Activated CD4-positive, alpha-beta T cell treated with anti-CD3 and anti-CD28 coated beads, Interleukin-2, amount 50 U/mL, for 24 hours (primary cell): ENCODE measurements at places on chromosomes 7 and 10.

- no peak for DNase-seq
These were observed 249.1 kb downstream of the KCND2 start for GRCh38 chr7:120521761-120522737.

DNA sequence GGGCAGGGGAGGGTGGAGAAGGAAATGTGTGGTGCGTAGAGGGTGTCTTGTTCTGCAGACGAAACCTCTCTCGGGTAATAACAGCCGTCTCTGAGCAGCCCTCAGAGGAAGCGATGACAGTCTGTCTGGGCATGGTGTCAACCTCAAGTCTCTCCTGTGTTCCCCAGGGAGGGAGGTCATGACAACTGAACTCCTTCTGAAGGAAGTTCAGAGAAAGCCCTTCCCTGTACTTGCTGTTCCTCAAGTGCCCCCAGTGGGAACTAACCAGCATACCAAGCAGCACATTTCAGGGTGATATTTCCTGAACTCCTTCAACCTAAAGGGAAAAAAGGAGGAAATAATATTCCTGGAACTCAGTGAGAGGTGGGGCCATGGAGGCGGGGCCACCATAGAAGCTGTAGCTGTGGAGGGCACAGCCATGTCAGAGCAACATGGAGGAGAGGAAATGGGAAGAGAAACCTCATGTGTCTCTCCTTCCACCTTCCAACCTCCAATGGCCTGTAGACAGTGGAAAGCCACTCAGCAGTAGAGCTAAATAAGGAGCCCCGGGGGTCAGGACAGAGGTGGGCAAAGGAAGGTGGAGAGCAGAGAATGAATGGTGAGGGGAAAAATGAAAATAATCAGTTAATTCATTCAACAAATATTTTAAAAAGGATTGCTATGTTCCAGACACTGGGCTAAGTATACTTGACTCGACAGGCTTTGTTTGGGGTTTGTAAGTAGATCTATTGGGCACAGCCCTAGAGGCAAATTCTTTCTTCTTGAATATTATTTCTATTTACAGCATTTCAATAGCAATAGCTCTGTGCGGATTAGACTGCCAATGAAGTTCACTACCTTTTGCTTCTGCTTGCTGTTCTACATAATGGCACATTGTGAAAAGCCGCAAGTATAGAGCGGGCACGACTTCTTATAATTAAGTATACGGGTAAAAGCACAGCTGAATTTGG lies 61.0 kb upstream of the AOAH start:
- no peak for DNase-seq

GRCh38 chr10:125128397-125129075 lies 31.8 kb downstream of the CTBP2 start:
- no peak for DNase-seq

DNA sequence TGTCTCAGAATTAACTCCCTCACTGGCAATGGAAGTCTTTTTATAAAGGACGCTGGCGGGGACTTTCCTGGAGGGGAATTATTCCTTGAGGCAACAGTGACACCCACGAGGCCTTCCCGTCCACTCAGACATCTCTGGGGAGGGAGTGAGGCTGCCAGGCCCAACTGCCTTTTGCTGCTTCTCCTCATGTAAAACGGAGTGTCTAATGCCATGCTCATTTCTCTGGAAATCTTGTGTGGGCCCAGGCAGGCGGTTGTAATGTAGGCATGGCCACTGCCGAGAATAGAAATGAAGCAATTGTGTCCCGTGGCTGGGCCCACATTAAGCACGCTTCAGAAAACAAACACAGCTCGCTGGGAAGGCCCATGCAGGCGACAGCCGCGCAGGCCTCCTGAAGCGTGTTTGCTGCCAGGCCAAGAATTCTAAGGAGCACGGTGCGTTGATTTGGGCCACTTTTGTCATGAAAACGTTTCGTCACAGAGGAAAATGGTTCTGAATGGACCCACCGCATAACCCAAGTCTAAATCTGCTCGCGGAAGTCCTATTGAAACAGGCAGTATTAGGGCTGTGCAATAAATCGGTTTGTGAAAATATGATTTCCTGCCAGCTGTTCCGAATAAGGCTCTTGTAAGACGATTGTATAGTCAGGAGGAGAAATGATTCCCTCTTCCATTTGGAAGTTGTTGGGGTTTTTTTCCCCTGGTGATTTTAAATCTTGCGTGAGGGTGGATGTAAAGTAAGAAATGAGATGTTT lies 104.2 kb upstream of the CHST15 start:
- no peak for DNase-seq

DNA sequence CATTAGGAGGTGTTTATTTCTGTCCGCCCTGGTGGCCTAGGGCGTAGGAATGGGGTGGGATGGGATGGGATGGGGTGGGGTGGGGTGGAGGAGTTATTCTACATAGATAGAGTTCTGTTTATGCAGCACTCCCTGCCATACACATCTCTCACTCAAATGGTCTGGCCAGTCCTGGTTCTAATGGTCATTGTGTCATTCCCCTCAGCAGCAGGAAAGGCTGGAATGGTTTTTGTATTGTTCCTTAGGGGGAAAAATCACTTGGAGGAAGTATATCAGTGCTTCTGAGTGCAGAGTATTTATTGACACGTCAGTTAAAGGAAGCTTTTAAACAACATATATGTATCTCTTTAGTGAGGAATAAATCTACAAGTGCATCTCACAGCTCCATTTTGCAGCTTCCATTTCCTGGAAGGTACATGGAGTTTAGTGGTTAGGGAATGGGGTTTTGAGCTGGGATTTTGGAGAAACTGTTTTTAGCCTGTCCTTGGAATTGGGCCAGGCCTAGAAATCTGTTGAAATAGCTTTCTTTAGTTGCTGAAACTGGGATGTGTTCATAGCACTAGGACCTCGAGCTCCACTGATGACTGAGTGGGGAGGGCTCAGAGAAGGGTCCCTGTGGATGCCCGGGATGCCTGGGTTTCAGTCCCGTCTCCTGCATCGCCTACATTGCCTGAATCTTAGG lies 8.3 kb downstream of the TSPAN14 start:
- DNase-seq: no peak

DNA sequence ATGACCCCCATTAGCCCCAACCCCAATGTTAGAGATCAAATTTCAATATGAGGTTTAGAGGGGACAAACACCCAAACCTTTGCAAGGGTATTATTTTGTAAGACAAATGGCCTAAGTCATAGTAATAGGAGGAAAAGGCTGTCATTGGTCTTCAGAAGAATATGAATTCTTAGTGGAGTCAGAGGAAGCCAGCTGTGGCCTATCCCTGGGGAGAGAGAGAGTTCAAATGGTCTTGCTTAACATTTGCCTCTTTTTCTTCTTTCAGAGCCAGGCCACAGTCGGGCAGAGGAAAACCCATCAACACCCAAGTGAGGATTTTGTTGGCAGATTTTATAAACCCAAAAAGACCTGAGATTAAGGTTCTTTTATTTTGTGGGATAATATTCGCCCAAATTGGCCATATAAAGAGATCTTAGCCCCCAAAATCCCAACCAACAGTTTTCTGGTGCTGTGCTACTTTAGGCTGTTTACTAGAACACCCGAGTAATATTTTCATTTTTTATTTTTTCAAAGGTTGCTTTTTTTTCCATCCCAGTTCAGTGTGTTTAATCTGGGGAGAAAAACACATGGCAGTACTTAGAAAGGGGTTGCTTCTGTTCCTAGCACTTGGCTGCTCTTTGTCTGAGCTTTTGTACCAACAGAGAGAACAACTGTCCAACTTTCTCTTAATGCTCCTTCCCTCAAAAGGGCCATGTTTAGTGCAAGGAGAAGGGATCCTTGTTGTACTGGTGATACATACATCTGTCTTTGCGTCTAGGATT lies 26.8 kb upstream of the ARMC3 start:
- no peak for DNase-seq

DNA sequence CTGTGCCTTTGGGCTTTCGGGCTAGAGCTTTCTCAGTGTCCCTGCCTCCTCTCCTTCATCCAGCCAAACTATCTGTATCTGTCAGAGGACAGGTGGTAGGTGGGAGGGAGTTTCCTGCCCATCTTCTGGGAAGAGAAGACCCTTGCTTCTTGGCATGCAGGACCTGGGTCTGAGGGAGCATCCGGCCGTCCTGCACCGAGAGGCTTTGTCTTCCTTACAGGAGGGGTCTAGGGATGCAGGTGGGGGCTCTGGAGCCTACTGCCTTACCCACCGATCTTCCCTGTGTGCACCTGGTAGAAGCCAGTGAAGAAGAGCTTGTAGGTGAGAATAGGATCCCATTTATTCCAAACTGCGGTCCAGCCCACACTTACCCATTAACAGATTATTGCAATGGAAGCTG lies 5.8 kb upstream of the KLF6 start:
- no peak for DNase-seq

- no peak for DNase-seq
These were observed 139.3 kb downstream of the PPP1R9A start for GRCh38 chr7:95046494-95047240.

GRCh38 chr10:63227207-63227895 lies 94.2 kb downstream of the NRBF2 start:
- no peak for DNase-seq

- no peak for DNase-seq
These were observed 58.3 kb downstream of the INPP5A start for GRCh38 chr10:132595854-132596253.

DNA sequence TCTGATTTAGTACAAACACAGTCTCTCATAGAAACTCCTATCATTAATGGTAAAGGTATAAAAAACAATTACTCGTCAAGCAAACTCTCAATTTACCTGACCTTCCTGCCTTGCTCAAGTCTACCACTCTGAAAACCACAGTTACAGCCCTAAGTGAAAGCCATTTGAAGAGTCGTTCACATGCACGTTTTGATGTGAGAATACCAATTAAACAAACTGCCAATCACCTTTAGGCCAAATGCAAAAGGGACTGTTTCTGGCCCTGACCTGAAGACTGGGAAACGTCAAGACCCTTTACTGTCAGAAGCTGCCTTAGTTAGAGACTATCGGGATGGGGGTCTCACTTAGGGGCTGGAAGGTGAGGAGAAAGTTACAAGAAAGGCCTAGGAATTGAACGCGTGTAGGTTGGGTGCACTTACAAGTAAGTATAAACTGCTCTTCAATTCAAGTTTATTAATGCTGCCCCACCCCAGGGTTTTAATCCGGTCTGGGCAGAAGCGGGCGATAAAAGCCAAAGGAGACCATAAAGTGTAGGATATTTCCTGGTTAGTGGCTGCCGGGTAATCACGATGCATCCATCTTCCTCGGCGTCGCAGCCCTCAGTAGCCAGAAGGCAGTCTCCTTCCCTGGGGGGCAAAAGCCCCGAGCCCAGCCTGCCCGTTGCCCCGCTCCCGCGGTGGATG lies 935 bp downstream of the TM9SF3 start:
- DNase-seq: no peak

DNA sequence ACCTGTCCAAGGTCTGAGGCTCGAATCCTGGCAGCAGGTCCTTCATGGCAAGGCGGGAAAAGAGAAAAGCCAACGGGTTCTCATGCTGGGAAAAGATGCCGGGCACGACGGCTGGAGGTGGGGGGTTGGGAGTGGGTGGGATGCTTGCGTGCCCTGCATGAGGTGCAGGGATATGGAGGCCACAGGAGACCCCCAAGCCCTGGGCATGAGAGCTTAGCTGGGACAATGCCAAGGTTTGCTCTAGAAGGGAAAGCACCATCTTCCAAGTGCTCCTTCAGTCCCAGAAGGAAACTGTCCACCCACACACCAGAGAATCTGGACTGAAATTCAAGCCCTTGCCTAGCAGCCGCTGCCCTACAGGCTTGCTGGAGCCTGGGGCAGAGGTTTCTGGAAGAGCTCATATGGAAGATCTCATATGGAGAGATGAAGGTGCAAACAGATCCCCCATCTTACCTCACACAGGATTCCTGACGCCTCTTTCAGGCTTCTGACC lies 64.3 kb downstream of the ZRANB1 start:
- DNase-seq: no peak

GRCh38 chr7:84786073-84786472 lies 400.8 kb downstream of the SEMA3D start:
- DNase-seq: no peak

GRCh38 chr10:1687623-1688150 lies 49.6 kb downstream of the ADARB2 start:
- no peak for DNase-seq

GRCh38 chr10:71243756-71244395 lies 31.5 kb downstream of the UNC5B start:
- no peak for DNase-seq

DNA sequence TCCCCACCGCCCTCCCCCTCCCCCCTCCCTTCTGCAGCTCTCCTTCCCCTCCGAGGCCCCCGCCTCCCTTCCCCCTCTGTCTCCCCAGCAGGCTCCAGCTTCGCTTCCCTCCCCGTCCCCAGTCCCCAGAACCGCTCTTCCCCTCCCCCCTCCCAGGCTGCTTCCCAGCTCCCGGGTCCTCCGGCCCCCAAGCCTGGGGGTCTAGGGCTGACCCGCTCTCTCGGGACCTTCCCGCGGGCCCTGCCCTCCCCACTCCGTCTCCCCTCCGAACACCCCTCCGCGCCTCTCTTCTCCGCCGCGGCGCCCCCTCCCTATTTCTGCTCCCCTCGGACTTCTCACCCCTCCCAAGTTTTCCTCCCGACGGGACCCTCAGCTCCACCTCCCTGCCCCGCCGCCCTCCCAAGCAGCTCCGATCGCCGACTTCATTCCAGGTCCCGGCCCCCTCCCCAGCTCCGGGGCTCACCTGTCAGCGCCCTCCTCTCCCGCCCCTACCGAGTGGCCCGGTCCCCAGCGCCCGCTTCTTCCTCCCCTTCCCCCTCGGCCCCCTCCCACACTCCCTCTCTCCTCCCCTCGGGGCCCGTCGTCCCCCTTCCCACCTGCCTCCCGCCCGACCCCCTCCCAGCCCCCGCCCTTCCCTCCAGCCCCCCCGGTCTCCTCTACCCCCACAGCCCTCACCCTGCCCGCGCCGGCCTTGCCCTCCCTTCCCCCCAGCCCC lies 990 bp downstream of the ZNF467 start:
- DNase-seq: no peak

DNA sequence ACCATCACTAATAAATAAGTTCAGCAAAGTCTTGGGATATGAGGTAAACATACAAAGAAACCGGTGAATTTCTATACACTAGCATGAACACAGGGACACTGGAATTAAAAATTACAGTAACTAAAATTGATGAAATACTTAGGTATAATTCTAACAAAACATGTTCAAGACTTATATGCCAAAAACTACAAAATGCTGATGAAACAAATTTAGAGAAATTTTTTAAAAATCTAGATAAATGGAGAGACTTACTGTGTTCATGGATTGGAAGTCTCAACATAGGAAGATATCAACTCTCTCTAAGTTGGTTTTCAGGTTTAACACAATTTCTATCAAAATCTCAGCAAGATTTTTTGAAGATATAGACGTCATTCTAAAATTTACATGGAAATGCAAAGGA lies 128.8 kb upstream of the RET start:
- DNase-seq: no peak

GRCh38 chr7:159114096-159114495 lies 30.6 kb downstream of the VIPR2 start:
- DNase-seq: no peak

- DNase-seq: no peak
These were observed 565.4 kb downstream of the NXPH1 start for GRCh38 chr7:8998762-8999161.
